Stimulated activated naive CD8-positive, alpha-beta T cell treated with anti-CD3 and anti-CD28 coated beads, Interleukin-15, amount 100 ng/mL, for 72 hours (primary cell): ENCODE measurements at places on chromosomes 12 and 14.

GRCh38 chr14:78363008-78363407 lies 192.8 kb downstream of the NRXN3 start:
- DNase-seq: no peak

- no peak for DNase-seq
Measured at GRCh38 chr14:61396694-61397093, 75.3 kb downstream of the PRKCH start.

GRCh38 chr12:130081117-130081805 lies 81.0 kb upstream of the FZD10 start:
- no peak for DNase-seq

GRCh38 chr12:65598688-65599087 lies 225.6 kb upstream of the HMGA2 start:
- no peak for DNase-seq

DNA sequence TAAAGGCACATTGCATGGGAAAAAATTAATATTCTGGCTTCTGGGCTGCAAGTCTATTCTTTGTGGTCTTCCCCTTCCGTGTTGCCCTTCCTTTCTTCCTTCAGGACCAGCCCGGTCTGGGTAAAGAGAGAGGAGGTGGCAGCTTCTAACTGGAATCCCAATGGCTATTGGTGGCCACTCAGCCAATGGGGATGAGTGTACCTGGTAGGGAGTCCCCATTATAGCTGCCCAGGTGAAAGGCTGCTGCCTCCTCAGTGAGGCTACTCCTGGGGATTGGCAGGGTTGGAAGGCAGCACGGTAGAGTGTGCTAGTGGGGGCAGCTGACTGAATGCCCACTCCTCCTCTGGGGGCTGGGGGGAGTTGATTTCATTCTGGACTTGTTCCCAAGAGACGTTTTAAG lies 112.6 kb downstream of the RBM19 start:
- no peak for DNase-seq

DNA sequence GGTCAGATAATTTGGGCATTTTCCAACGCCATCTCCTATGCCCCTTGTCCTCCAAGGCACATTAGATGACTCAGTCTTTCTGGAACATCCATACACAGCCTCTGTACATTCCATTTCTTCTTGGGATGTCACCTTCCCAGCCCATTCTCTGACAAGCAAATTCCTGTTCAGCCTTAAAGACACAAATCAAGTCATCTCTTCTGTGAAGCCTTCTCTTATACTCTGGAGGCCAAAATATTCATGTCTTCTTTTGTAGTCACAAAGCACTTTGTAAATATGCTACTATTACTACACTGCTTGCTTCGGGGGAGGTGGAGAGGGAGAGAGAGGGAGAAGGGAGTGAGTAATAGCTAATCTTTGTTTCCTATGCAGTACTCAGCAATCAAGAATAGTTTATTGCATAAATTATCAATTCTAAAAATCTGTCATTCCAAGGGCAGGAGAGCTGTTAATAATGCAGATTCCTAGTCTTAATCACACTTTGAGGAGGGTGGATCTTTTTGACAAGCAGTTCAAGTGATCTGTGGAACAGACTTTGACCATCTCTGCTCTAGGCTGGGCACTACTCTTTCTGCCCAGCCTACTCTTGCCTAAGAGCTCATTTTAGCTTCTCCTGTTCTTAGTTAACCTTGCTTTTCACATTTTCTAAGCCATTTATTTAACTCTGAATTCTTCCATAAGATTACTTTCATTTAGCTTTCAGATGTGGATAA lies 27.9 kb downstream of the KCNMB4 start:
- no peak for DNase-seq

DNA sequence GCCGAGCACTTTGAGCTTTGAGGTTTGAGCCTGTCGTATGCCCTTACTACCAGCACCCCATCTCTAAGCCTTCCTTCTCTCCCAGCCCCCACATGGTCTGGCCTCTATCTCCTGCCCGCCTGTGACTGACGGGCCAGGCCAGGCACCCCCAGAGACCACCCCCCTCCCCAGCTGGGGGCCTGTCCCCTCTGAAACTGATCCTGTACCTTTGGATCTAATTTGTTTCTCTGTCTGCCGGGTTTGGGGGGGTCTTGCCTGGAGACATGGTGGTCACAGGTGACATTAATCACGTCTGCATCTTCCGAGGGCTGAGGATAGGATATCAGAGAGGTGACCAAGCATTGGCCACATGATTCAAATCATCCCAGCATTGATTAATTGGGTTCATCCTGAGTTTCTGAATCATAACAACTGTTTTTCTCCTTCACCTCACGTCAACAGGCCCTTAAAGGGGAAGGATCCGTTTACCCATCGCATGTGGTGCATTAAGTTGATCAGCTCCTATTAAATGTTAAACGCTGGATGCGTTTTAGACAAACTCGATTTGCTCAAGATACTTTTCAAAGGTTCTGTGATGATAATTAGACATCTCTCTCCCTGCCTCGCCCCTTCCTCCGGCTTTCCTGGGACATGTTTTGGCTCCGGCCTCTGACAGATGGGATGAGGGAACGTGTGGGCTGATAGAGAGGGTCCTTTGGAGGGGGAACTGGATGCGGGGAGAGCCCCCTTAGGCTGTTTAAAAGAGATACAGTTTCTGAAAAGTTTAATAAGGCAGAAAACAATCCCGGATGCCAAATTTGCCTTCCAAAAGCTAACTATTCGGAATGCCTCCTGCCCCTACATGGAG lies 63.3 kb upstream of the TBX3 start:
- DNase-seq: no peak

GRCh38 chr14:44803239-44803905 lies 158.4 kb downstream of the KLHL28 start:
- no peak for DNase-seq

- DNase-seq: no peak
Measured at GRCh38 chr14:71236487-71236886, 329.2 kb downstream of the PCNX1 start.

DNA sequence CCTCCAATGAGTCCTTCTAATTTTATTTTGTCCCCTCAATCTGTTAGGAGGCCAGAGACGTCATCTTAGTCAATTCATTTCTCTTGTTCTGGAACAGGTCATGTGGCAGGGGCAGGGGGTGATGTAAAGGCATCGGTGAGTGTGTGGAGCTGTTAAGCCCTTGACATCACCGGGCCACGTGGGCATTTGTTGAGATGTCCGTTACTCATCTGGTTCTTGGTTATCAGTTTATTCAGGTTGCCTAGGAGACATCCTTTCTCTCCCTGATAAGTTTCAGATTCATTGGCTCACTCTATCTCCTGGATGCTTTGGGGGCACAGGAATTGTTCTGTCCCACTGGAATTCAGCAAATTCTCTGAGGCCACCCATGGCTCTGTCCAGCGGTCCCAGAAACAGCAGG lies 33.6 kb upstream of the SEL1L start:
- DNase-seq: no peak

DNA sequence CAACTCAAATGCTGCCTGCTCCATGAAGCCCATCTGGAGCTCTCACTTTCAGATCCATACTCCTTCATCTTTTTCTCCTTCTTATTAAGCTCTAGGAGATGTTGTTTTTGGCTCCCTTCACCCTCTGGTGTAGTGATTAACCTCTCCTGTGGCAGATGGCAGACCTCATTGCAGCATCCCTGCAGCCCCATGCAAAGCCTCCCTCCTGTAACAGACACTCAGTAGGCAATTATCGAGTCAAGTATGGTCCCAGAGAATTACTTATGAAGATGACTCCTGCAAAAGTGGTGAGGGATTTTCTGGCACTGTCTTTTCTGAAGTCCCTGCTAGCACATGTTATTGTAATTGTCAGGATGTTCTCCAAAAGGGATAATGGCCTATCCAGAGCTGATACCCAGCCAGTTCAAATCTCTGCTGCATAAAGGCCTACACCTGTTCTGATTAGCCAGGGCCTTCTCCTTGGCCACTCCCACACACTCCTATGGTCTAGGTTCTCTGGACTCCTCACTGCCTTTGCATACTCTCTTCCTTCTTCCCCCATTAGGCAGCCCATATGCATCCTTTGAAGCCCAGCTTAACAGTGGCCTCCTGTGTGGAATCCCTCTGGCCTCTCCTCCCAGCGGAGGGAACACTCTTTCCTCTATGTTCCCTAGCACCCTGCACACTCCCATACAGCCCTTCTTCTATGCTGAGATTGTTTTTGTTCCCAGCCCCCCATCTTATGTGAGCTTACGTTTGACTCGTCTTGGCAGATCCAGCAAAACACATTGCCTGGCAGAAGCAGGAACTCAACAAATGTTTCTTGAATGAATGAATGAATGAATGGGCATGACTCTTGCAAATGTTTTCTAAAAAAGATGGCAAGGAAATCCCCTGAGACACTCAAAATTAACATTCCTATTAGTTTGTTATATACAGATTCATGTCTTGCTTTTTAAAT lies 43.9 kb upstream of the MDM1 start:
- no peak for DNase-seq

- no peak for DNase-seq
Measured at GRCh38 chr14:83826838-83827237, 1703.1 kb upstream of the FLRT2 start.

GRCh38 chr12:81208187-81208911 lies 130.5 kb downstream of the ACSS3 start:
- DNase-seq: no peak

DNA sequence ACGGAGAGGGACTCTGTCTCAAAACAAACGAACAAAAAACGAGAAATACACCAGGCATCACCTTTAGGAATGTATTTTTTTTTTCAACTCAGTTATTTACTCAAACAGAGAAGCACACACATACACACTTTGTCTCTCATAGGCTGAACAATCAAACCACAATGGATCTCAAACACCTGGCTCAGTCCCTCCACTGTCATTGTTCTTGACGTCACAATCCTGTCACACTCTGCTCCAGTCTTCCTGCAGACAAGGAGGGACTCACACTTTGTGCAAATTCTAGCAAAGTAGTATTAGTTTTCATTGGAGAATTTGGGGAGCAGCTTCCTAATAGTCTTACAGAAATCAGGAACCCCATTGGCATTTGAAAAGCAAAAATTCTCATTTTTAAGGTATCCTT lies 727.8 kb downstream of the BCL11B start:
- no peak for DNase-seq

GRCh38 chr12:89084751-89085150 lies 267.6 kb downstream of the DUSP6 start:
- DNase-seq: no peak

GRCh38 chr12:51759175-51759574 lies 89.3 kb downstream of the FIGNL2 start:
- no peak for DNase-seq

GRCh38 chr12:1083889-1084262 lies 92.9 kb downstream of the ERC1 start:
- no peak for DNase-seq

GRCh38 chr14:22524784-22525161 lies 64.3 kb downstream of the DAD1 start:
- no peak for DNase-seq

GRCh38 chr12:7058163-7058845 lies 2.2 kb upstream of the C1S start:
- DNase-seq: no peak

- DNase-seq: no peak
Measured at GRCh38 chr14:105290621-105291346, 10.0 kb downstream of the BRF1 start.

- no peak for DNase-seq
Measured at GRCh38 chr12:27619308-27619707, 76.9 kb upstream of the REP15 start.

DNA sequence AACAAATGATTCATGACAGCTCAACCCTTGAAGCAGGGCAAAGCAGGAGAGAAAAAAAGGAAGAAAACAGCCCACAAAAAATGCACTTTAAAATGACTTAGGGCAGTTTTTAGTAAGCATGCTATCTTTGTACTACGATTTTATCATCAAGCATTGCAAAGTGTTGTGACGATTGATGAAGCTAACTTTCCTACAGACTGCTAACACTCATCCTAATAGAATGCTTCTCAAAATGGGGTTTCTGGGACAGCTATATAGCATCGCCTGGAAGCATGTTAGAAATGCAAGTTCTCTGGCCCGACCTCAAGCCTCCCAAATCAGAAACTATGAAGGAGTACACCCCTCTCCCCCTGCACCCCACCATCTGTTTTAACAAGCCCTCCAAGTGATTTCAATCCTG lies 256.4 kb downstream of the SSPN start:
- DNase-seq: no peak

GRCh38 chr12:114689075-114689994 lies 5.4 kb upstream of the TBX3 start:
- DNase-seq: no peak

DNA sequence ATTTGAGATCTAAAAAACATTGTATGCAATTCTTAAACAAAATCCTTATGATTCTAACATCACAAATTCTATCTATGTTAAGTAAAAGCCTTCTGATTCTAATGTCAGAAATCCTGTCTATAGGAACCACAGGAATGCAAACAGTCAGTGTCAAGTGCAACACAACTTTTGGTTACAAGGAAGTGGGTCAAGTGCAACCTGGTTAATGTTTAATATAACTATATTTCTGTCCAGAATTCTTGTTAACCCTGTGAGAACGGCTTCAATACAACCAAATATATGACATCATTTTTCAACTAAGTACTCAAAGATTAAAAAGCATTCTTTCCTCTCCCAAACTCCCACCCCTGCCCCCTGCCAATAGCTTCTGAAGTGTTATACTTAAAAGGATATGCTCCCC lies 107.9 kb upstream of the PLEKHA5 start:
- DNase-seq: no peak

DNA sequence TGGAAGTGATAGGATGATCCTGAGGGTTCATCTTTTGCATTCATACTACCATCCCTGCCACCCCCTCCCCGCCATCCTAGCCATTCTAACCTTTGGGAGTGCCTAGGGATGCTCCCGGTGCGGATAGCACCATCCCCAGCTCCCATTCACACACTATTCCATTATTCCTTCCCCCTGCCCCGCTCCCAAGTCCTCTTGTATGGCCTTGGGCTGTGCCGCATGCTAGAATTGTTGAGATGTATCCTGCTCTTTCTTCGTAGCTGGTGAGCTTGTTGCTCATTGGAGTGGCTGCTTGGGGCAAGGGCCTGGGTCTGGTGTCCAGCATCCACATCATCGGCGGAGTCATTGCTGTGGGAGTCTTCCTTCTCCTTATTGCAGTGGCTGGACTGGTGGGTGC lies 644 bp downstream of the TSPAN31 start:
- no peak for DNase-seq

- DNase-seq: no peak
Measured at GRCh38 chr14:61491224-61491623, 169.8 kb downstream of the PRKCH start.

DNA sequence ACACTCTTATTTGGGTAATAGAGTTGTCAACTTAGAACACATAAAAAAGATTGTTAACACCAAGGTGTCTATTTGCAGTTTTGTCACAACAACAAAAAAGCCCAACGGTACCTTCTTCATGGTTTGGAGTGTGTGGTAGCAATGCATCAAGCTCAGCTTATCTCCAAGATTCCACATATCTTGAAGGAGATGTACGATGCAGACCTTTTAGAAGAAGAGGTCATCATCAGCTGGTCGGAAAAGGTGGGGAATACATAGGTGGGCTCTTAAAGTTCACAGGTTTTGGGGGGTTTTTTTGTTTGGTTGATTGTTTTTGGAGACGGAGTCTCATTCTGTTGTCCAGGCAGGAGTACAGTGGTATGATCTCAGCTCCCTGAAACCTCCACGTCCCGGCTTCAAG lies 5.5 kb downstream of the EIF5 start:
- no peak for DNase-seq
